Adipose tissue (tissue), 3 donors: ENCODE measurements at places on chromosomes 4 and X. TPM values are rescaled to one million over a fixed set of nuclear protein-coding genes. Genes with fewer than 3 reads are reported as not detected.

Gene GPR143
- 0.11 TPM for polyA plus RNA-seq

Gene XAGE2
- not detected for polyA plus RNA-seq

Gene SYN1
- 3.0 TPM for polyA plus RNA-seq

Gene BEX5
- 17.1 TPM for polyA plus RNA-seq

Gene FAM13A
- 12.9 TPM for polyA plus RNA-seq

Gene GRIA2
- 0.48 TPM for polyA plus RNA-seq

Gene RTL5
- polyA plus RNA-seq: 1.1 TPM

Gene VBP1
- 29.9 TPM for polyA plus RNA-seq

Gene ACOT9
- 34.7 TPM for polyA plus RNA-seq

Gene INTS6L
- polyA plus RNA-seq: 1.2 TPM

Gene CLCN3
- polyA plus RNA-seq: 6.1 TPM

Gene TMEM156
- polyA plus RNA-seq: 0.25 TPM

Gene REELD1
- polyA plus RNA-seq: 1.3 TPM

Gene ANOS1
- polyA plus RNA-seq: 0.90 TPM

Gene WNK3
- polyA plus RNA-seq: 0.15 TPM

Gene GYPA
- polyA plus RNA-seq: not detected

Gene PAGE2
- not detected for polyA plus RNA-seq

Gene PLXNB3
- polyA plus RNA-seq: 3.4 TPM

Gene APBB2
- 6.1 TPM for polyA plus RNA-seq

Gene TMEM271
- not detected for polyA plus RNA-seq

Gene CCDC149
- polyA plus RNA-seq: 14.6 TPM

Gene PFKFB1
- 31.0 TPM for polyA plus RNA-seq

Gene GPC4
- 7.2 TPM for polyA plus RNA-seq

Gene HERC5
- 3.7 TPM for polyA plus RNA-seq

Gene PCDH7
- polyA plus RNA-seq: 0.30 TPM

Gene ADAD1
- not detected for polyA plus RNA-seq

Gene XK
- 1.9 TPM for polyA plus RNA-seq

Gene ENAM
- polyA plus RNA-seq: 0.11 TPM

Gene PABPC1L2A
- polyA plus RNA-seq: not detected

Gene SRPX2
- 56.8 TPM for polyA plus RNA-seq

Gene MFAP3L
- 1.5 TPM for polyA plus RNA-seq

Gene ATOH1
- 0.07 TPM for polyA plus RNA-seq

Gene CLTRN
- polyA plus RNA-seq: 0.51 TPM

Gene CHRDL1
- 77.8 TPM for polyA plus RNA-seq

Gene GAGE2A
- polyA plus RNA-seq: not detected

Gene LDOC1
- polyA plus RNA-seq: 30.6 TPM

Gene RNF212
- 4.3 TPM for polyA plus RNA-seq

Gene FAM149A
- 19.5 TPM for polyA plus RNA-seq

Gene OCIAD2
- polyA plus RNA-seq: 18.7 TPM

Gene TRMT2B
- 3.9 TPM for polyA plus RNA-seq

Gene SRPX
- polyA plus RNA-seq: 70.3 TPM

Gene PPARGC1A
- polyA plus RNA-seq: 1.0 TPM

Gene SRPK3
- 0.67 TPM for polyA plus RNA-seq

Gene BANK1
- polyA plus RNA-seq: 4.4 TPM
